ENCODE measurements at places on chromosomes 4 and X.

DNA sequence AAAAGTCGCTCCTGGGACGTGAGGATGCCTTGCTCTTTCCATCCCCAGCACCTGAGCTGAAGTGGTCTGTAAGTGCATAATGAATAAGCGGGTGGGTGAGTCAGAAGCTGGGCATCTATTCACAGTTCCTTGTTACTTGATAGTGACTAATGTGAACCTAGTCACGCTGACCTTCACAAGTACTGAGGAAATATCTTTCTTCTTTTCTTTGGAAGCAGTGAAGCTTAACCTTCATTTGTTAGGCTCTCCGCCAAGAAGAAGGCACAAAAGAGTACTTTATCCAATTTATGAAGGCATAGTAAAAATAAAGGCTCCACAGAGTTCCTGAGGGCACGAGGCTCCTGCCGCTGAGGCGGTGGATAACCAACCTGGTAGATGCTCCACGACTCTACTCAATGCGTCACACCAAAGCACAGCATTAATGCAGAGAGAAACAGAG lies 475.7 kb upstream of the SLIT2 start:
- DNase-seq = no peak

- DNase-seq = no peak
Observed at GRCh38 chr4:20326460-20326859, 74.8 kb downstream of the SLIT2 start.

DNA sequence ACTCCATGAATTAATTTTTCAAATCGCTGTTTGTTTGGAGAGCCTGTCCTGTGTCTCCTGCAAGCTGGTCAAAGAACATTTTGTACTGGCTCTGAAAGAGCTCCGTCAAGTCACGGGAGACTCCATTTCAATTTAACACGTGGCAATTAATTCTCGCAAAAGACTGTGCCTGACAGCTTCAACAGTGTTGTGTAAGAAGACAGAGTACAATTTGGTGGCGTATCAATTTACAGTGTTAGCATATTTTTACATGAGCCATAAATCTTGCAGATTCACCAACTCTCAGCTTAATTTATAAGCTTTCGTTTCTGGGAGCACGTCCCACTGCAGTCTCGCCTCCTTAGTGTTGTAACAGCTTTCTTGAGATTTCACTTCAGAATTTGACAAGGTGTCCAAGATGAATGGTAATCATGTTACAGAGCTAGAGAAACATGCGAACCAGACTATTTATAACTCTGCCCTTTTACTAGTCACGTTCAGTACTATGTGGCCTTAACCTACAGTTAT lies 70.8 kb downstream of the RWDD4 start:
- no peak for DNase-seq

- peak; percentile 3 for DNase-seq
Observed at GRCh38 chrX:123731987-123732669, 724 bp downstream of the THOC2 start.

DNA sequence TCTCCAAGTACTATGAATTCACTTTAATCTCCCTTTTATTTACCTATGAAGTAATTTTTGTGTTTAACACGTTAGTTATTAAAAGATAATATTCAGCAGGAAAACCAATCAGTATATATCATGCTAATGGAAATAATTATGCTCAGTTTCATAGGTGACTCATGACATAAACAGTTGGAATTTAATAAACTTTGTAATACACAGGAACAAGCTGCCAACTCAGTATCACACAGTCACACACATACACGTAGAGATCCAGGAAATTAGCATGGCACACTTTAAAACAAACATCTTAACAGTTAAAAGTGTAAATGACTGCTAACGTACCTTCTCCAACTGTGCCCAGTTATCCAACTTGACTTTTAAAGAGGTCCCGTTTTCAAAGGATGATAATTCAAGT lies 2.3 kb downstream of the SPATA4 start:
- DNase-seq = no peak

Measured in CD4-positive, alpha-beta T cell treated with Interleukin-6 for 4 hours (primary cell).